ENCODE measurements at places on chromosomes 2 and 18. TPM values are rescaled to one million over a fixed set of nuclear protein-coding genes. Genes with fewer than 3 reads are reported as not detected.

Gene SLC4A5
- 2.6 TPM for total RNA-seq

Gene C2orf72
- total RNA-seq: 3.5 TPM

Gene ZNF385B
- 0.51 TPM for total RNA-seq

Gene BMP10
- not detected for total RNA-seq

Gene SCN7A
- 71.0 TPM for total RNA-seq

Gene IER3IP1
- 16.9 TPM for total RNA-seq

Gene DSC2
- 54.9 TPM for total RNA-seq

Gene MERTK
- 6.3 TPM for total RNA-seq

Gene FAM237A
- total RNA-seq: not detected

Gene FAP
- 50.0 TPM for total RNA-seq
